CD4-positive, alpha-beta T cell treated with Interferon gamma for 1 hour (primary cell): ENCODE measurements at places on chromosomes 12 and 14.

GRCh38 chr12:121626853-121627640 is 717 bp downstream of the ORAI1 start:
- DNase-seq: peak; percentile 82

- no peak for DNase-seq
Measured at GRCh38 chr12:69438539-69438938, 31.6 kb upstream of the FRS2 start.

GRCh38 chr12:109085590-109085989 is 7.7 kb downstream of the ALKBH2 start:
- DNase-seq: no peak

DNA sequence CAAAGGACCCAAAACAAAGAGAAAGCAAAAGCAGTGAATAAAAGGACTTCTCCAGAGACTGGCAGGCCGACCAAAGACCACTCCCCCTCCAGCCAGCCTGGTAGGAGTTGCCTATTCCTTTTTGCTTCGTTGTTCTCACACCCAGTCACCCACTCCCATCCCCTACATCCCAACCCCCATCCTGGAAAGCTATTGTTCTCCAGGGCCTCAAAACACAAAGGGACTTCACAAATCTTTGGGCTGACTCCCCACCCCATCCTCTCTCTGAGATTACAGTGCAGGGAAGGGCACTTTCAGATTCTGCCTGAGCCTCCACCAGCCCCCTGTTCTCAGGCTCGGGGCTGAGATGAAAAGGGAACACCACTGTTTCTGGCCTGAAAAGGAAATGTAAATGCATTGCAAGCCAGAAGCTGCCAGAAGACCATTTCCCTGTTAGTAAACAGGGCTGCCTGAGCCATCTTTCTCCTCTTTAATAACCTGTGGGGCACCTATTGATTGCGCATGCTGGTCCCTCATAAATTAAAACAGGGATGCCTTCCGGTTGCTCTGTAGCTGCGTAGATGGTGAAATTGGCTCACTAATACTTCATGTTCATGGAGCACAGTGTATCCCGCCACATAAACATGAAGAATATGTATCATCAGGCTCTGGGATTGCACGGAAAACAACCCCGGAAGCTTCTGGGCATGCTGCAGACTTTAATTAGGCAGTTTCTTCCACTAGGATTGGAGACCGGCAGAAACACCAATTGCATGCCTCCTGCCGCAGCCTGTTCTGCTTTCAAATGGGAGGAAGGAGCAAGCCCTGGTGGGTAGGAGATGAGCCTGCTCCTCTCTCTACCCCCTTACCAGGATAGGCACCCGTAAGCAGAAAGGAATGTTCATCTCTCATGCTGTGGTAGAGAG is 130.3 kb upstream of the FUT8 start:
- no peak for DNase-seq

- no peak for DNase-seq
Measured at GRCh38 chr12:11891754-11892386, 178.9 kb upstream of the BCL2L14 start.

- no peak for DNase-seq
Measured at GRCh38 chr14:105748204-105748578, 221.8 kb downstream of the TMEM121 start.

GRCh38 chr14:102085948-102086708 is 716 bp downstream of the HSP90AA1 start:
- DNase-seq: peak; percentile 65

DNA sequence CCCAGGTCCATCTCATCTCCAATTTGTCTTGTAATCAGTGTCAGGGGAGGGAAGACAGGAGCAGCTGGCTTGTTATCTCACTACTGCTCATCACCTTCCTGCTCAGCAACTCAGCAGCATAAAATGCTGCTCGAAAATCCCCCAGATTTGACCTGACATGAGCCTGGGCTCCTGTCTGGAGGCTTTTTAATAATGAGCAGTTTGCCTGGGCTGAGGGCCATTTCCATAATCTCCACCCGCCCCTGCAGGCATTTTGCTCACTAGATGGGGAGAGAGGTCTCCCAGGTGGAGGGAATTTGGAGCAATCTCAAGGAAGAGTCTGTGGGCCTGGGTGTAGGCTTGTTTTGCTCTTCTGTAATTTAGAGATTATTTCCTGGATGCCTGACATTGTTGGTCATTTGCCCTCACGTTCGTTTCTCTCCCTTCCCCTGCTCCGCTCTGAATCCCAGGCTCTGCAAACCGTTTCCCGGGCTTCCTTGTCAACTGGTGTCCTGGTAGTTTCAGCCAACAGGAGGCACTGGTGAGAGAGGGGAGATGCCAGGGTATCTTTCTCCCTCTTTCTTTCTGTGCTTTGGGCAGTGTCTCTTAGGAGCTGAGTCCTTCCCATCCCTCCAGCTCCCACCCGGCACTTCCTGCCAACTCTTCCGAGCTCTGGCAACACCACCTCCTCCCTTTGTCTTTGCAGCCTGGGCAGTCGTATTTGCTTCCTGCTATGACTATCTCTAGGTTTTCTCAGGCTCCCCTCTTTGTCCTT is 299.2 kb downstream of the GLT1D1 start:
- DNase-seq: no peak
